Activated T-helper 1 cell treated with anti-CD3 and anti-CD28 coated beads, Interleukin-12 subunit alpha, Interleukin-12 subunit beta, Interleukin-2, Interleukin-4 antibody, amounts not matched to agents 30 ng/mL and 10 ng/mL and 1 ng/mL, durations not matched to agents 14 hours and 24 hours and 36 hours (primary cell): ENCODE measurements at places on chromosomes 3 and 15. TPM values are rescaled to one million over a fixed set of nuclear protein-coding genes. Genes with fewer than 3 reads are reported as not detected.

DNA sequence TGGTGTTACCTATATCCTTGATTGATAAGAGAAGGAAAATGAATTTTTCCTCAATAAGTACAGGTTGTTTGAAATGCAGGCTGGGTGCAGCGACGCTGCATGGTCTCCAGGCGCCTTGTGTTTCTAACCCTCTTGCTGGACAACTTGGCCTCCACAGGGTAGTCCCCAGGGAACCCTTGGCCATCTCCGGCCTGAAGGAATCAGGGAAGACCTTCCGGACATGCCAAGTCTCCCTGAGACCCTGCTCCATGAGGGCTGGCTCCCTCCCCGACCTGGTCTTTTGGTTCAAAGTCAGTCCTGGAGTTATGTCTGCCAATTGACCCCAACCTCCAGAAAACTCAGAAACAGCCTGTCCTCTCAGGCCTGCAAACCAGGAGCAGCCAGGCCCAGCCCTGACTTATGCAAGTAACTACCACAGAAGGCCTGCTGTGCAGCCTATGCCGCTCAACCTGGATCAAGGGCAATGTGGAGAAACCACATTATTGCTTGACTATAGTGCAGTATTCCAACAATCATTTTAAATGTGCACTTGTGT lies 98.3 kb downstream of the LIPC start:
- H3K27ac ChIP-seq: no peak overlapping the region
- H3K4me1 ChIP-seq: peaks cover 4% of the 10 kb centered on the region
- H3K36me3 ChIP-seq: peaks cover 3% of the 10 kb centered on the region
- peaks cover 3% of the 10 kb centered on the region for H3K27me3 ChIP-seq
- H3K4me3 ChIP-seq: no peak overlapping the region

- H3K27ac ChIP-seq: no peak overlapping the region
- H3K27me3 ChIP-seq: peaks cover 14% of the 10 kb centered on the region
- no peak overlapping the region for H3K4me3 ChIP-seq
- DNase-seq: peak; percentile 22
These were observed 38.8 kb upstream of the CLDN18 start for GRCh38 chr3:137970914-137971831.

- no peaks in the 10 kb centered on the region for H3K27me3 ChIP-seq
- no peak overlapping the region for H3K4me3 ChIP-seq
- DNase-seq: no peak
These were observed 63.0 kb downstream of the VPS8 start for GRCh38 chr3:184874709-184875644.

DNA sequence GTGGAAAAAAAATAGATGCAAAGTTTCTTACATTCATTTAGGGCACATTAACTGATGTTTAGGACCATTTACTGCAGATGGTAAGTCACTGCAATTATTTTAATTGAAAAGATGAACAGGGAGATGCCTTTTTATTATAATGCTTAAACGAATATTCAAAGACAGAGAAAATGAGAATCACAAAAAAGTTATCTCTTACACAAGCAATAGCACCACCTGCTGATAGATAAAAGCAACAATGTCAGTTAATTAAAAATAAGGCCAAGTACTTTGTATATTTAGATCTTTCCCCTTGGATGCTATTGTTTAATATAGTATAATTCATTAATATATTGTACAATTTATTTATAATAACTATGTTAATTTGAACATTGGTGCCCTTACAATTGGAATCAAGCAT lies 55.9 kb downstream of the IFT80 start:
- H3K4me1 ChIP-seq: no peaks in the 10 kb centered on the region
- H3K27me3 ChIP-seq: no peaks in the 10 kb centered on the region
- no peak overlapping the region for H3K27ac ChIP-seq
- H3K36me3 ChIP-seq: no peaks in the 10 kb centered on the region
- no peak overlapping the region for H3K4me3 ChIP-seq
- DNase-seq: no peak

GRCh38 chr3:69890084-69890483 lies 109.4 kb upstream of the SAMMSON start:
- H3K27ac ChIP-seq: no peak overlapping the region
- no peak for DNase-seq
- H3K27me3 ChIP-seq: no peaks in the 10 kb centered on the region
- no peak overlapping the region for H3K4me3 ChIP-seq
- H3K36me3 ChIP-seq: no peaks in the 10 kb centered on the region

DNA sequence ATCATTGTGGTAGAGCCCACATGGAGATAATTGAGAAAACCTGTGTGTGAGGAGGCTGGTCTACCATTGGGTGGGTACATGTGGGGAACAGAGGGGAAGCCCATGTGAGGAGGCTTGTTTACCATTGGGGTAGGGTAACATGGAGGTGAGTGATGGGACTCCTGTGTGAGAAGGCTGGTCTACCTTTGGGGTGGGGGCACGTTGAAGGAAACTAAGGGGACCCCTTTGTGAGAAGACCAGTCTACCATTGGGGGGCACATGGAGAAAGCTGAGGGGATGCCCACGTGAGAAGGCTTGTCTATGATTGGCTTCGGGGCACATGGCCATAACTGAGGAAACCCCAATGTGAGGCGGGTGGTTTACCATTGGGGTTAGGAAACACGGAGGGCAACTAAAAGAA lies 158.5 kb downstream of the FBLN2 start:
- H3K4me3 ChIP-seq: no peak overlapping the region
- no peak for DNase-seq
- H3K27ac ChIP-seq: no peak overlapping the region
- no peaks in the 10 kb centered on the region for H3K27me3 ChIP-seq
- no peaks in the 10 kb centered on the region for H3K36me3 ChIP-seq
- no peaks in the 10 kb centered on the region for H3K4me1 ChIP-seq

DNA sequence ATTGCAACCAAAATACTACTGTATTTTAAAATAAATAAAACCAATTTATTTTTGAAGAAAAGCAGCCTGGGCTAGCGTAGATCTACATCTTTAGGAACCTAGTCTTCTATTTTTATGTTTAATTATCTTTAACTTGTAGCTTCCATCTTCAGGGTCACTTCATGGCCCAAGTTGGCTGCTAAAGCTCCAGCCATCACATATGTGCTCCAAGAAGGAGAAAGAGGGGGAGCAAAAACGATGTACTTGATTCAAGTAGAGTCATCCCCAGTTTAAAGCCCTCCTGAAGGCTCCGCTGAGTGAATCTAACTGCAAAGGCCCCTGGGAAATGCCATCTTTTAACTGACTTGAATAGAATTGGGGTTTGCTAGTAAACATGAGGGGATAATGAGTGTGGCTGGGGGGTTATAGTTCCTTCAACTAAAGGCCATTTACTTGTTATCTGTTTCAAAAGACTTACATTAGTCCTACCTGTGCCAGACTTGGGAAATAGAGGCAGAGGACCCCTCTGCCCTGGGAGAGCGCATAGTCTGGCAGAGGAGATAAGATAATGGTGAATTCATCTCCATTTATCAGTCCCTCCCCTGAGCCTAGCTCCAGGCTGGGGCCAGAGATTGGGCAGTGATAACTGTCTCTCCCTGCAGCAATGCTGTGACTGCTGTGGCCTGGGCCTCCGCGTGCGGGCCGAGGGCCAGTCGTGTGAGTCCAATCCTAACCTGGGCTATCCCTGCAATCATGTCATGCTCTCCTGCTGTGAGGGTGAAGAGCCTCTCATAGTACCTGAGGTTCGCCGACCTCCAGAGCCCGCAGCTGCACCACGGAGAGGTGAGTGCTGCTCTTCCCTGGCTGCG lies 64.6 kb downstream of the FBLN2 start:
- H3K27ac ChIP-seq: no peak overlapping the region
- H3K27me3 ChIP-seq: no peaks in the 10 kb centered on the region
- H3K36me3 ChIP-seq: no peaks in the 10 kb centered on the region
- no peak overlapping the region for H3K4me3 ChIP-seq
- DNase-seq: no peak

GRCh38 chr3:127015282-127016042 lies 32.5 kb downstream of the PLXNA1 start:
- no peak overlapping the region for H3K27ac ChIP-seq
- no peaks in the 10 kb centered on the region for H3K27me3 ChIP-seq
- H3K36me3 ChIP-seq: no peaks in the 10 kb centered on the region

DNA sequence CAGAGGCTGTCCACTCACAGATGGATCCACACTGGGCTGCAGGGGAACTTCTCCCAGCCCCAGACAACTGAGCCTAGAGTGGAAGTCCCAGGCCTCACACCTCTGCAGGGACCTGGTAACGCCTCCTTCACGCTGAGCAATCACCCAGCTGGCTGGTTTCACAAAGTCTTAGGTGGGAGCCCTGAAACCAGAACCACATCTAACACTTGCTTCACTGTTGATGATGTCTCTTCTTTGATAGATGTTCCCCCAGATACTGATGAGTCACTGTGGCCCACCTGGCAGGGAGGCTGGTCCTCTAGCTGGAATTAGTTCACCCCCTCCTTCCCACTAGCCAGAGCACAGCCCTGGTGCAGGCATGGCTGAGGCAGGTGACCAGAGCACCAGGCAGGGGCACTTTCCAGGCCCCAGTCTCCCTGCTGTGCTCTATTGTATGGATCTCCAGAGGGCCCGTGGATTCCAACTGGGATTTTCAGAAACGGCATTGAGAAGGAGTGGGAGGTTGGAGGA lies 33.5 kb downstream of the MYL3 start:
- no peak overlapping the region for H3K4me3 ChIP-seq
- no peak for DNase-seq
- H3K27ac ChIP-seq: no peak overlapping the region
- H3K4me1 ChIP-seq: peaks cover 17% of the 10 kb centered on the region
- H3K36me3 ChIP-seq: no peaks in the 10 kb centered on the region

Gene SLC25A26
- total RNA-seq: 17.0 and 18.8 TPM in 2 replicates

Gene NPAP1
- not detected in 2 replicates for total RNA-seq

Gene FBXL22
- 0.83 and 0.88 TPM in 2 replicates for total RNA-seq

Gene CACNA2D3
- total RNA-seq: not detected in 2 replicates

Gene HESX1
- total RNA-seq: 0.18 and 0.32 TPM in 2 replicates
